Activated CD8-positive, alpha-beta memory T cell treated with anti-CD3 and anti-CD28 coated beads, Interleukin-2, amount 50 U/mL, for 48 hours (primary cell): ENCODE measurements at places on chromosomes 13 and 19.

DNA sequence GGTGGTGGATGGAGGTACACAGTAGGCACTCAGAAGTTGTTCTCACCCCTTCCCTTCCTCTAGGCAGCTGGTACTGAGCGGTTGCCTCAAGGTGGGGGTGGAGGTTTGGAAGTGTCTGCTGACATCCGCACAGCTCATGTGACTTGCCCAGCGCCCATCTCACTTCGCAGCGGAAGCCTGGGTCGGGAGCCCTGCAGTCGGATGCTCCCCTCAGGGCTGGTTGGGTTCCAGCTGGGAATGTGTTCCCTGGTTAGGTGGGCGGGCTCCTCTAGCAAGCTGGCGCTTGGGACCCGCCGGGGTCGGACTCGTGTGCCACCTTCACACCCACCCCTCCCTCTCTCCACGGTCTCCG is 10.2 kb downstream of the PPP1R37 start:
- DNase-seq: no peak

- no peak for DNase-seq
Measured at GRCh38 chr19:20414120-20414519, 151.5 kb downstream of the ZNF737 start.

GRCh38 chr13:40433577-40433976 is 232.9 kb downstream of the FOXO1 start:
- DNase-seq: no peak

- no peak for DNase-seq
Measured at GRCh38 chr13:36147330-36147729, 16.1 kb upstream of the DCLK1 start.

DNA sequence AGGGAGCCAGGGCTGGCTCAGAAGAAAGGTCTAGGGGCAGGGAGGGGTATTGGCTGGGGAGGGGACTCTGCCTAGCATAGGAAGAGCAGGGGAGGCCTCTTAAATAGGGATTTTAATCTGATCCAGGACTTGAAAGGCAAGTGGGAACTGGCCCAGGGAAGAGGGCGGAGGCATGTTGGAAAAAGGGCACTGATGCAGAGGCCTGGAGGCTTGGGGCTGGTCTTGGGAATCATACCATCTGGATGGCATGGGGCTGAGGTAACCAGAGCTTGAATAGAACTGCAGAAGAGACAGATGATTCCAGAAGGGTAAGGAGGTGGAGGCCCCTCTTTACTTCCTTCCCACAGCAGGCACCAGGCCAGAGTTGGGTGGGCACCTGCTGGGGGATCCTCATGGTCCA is 29.1 kb downstream of the CERS4 start:
- DNase-seq: no peak

GRCh38 chr19:38958301-38958700 is 17.2 kb downstream of the FBXO17 start:
- DNase-seq: no peak

GRCh38 chr19:2455851-2456570 is 748 bp downstream of the LMNB2 start:
- DNase-seq: peak; percentile 82

GRCh38 chr13:42745655-42746054 is 35.7 kb upstream of the FAM216B start:
- DNase-seq: no peak

DNA sequence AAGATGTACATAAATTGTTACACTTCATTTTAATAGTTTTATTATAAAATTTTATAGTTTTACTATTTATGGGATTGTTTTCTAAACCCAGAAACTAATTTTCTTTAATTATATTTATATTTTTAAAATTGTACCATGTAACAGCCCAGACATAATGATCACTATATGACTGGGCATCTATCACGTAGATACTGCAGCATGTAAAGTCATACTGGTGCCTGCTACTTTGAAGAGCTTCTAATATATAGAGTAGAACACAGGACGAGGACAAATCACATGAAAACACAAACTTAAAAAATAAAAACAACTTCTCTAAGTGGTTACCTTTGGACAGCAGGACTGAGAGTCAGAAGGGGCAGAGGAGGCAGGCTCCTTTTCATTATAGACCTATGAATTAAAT is 5.3 kb downstream of the ELF1 start:
- DNase-seq: no peak

GRCh38 chr13:113466383-113466782 is 13.1 kb upstream of the ADPRHL1 start:
- no peak for DNase-seq

- no peak for DNase-seq
Measured at GRCh38 chr13:40175639-40176038, 490.8 kb downstream of the FOXO1 start.

- DNase-seq: no peak
Measured at GRCh38 chr13:40974460-40975407, 44.4 kb downstream of the ELF1 start.

DNA sequence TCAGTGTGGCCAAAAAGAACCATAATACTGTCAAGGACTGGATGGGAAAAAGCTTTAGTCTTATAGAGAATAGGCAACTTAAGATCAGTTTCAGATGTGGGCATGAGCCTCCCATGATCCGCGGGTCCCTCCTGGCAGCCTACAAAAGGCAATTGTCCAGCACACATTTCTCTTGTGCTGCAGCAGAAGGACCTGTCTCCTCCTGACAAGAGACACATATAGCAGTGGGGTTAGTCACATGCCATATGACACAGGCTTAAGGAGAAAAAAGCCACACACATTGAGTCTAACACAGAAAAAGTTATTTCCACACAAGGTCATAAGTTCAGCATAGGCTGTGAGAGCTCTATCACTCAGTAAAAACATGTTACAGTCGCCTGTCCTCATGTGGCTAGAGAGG is 1378.7 kb upstream of the PRR20A start:
- DNase-seq: no peak

DNA sequence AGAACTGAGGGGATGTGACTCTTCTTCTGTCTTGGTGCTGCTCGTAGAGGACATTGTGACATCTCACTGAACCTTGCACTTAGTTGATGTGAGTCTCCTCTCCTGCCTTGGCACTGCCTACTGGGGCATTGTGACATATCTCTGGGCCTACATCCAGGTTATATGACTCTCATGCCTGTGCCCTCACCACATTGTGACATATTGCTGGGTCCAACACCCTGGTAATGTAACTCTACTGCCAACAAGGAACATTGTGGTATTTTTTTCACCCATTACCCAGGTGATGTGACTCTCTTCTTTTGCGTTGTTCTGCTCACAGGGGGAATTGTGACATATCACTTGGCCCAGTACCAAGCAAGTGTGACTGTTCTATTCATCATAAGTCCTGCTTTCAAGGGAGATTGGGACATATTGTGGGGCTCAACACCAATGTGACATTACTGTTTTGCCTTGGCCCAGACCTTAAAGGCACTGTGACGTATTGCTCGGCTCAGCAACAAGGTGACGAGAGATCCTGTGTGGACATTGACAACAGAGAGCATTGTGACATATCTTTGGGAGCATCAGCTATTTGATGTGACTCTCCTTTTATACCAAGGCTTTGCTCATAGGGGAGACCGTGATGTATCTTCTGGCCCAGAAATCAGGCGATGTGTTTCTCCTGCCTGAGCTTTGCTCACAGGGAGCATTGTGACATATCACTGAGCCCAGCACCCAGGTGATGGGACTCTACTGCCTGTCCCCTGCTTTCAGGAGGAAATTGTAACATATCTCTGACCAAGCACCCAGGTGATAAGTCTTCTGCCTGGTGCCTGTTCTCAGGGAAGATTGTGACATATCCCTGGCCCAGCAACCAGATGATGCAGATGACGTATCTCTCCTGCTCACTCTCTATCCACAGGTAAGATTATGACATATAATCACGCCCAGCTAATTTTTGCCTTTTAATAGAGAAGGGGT is 12.2 kb upstream of the ZNF429 start:
- DNase-seq: no peak

- no peak for DNase-seq
Measured at GRCh38 chr19:51164215-51164614, 22.1 kb downstream of the SIGLEC7 start.

DNA sequence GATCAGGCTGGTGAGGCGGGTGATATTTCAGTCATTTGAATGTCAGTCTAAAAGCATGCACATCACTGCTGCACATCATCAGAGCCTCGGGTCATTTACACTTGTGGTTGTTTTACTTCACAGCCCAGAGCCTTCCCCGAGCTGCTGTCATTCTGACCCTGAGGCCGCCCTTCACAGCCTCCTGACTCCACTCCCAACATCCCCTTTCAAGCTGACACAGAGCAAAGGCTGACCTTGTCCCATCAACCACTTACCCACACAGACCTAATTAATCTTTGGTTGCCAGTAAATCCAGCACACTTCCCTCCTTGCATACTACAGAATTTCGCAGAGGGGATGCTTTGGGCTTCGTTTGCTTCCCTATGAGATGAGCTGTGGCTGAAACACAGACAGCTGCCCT is 528.1 kb downstream of the DIAPH3 start:
- DNase-seq: no peak

DNA sequence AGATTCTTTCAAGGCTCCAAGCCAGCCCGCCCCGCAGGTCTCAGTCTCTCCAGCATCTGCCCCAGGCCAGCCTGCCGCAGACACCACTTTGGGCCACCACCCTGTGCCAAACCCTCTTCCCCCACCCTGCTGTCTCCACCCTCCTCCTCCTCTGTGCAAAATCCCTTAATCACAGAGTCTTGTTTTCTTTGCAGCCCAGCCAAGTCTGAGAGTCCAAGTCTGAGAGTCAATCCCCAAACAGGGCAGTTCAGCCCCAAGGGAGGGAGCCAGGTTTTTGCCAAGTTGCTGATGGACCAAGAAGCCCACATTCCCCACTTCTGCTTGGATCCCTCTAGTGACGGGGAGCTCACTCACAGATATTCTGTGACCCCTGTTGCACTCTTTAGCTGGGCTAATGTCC is 3.1 kb downstream of the ADAMTS10 start:
- no peak for DNase-seq

DNA sequence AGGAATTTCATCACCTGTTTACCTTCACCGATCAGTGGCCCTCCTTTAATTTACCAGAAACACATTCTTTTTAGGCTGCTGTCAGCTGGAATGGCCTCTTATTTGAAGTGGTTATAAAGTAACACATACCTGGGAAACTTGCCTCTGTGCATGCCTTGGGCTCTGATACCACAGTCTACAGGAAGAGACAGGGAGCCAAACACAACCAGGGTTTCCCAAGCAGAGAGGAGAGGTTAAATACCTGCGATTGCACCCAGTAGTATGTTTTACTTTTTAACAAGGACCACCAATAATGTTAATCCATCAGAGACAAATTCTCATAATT is 444.0 kb upstream of the SGCG start:
- DNase-seq: no peak

DNA sequence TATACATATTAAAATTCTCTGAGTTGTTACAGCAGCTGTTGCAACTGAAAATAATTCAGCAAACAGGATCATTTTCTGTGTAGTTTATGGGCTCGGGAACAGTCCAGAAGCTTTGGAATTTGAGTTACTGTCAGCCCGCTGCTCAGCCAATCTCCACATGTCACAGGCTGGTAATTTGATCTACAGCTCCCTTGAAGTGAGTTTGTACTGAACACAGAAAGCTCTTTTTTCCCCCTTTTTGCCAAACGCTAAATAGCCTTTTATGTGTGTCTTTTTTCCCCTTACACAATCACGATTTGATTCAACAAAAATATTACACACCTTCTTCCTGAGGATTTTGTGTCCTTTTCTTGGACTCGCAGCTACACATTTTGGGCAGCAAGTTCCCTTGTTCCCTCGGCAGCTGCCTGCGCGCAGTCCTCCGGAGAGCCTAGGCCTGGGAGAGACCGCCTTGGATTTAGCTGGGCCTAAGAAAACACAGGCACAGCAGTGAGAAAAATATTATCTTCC is 371.4 kb downstream of the KCNRG start:
- DNase-seq: no peak

GRCh38 chr19:38263689-38264485 is 486 bp upstream of the SPINT2 start:
- DNase-seq: peak; percentile 88

- DNase-seq: no peak
Measured at GRCh38 chr19:46179076-46179759, 31.2 kb downstream of the IGFL2 start.
